ENCODE measurements at places on chromosomes 6 and 20. TPM values are rescaled to one million over a fixed set of nuclear protein-coding genes. Genes with fewer than 3 reads are reported as not detected.
A peak's percentile ranks its signal among the peaks of the same experiment; 100 is the strongest.

EYS gene
- not detected for total RNA-seq

ABHD16A gene
- 26.1 TPM for total RNA-seq

DSP gene
- total RNA-seq = 278 TPM

TBX18 gene
- 5.2 TPM for total RNA-seq

SPEF1 gene
- total RNA-seq = not detected

ADAM33 gene
- total RNA-seq = 3.0 TPM

KHDC1 gene
- 0.25 TPM for total RNA-seq

HTR1E gene
- total RNA-seq = not detected

SAMD10 gene
- 3.9 TPM for total RNA-seq

GRCh38 chr6:137402143-137402680, 92.0 kb downstream of the OLIG3 start:
- H3K27me3 ChIP-seq = no peaks in the 10 kb centered on the region
- H3K4me3 ChIP-seq = no peak overlapping the region
- H3K27ac ChIP-seq = no peak overlapping the region
- DNase-seq = no peak
- H3K4me1 ChIP-seq = no peaks in the 10 kb centered on the region

GRCh38 chr6:131914234-131914633, 36.9 kb downstream of the CCN2 start:
- no peaks in the 10 kb centered on the region for H3K36me3 ChIP-seq
- no peak overlapping the region for H3K27ac ChIP-seq
- H3K4me3 ChIP-seq = no peak overlapping the region

DNA sequence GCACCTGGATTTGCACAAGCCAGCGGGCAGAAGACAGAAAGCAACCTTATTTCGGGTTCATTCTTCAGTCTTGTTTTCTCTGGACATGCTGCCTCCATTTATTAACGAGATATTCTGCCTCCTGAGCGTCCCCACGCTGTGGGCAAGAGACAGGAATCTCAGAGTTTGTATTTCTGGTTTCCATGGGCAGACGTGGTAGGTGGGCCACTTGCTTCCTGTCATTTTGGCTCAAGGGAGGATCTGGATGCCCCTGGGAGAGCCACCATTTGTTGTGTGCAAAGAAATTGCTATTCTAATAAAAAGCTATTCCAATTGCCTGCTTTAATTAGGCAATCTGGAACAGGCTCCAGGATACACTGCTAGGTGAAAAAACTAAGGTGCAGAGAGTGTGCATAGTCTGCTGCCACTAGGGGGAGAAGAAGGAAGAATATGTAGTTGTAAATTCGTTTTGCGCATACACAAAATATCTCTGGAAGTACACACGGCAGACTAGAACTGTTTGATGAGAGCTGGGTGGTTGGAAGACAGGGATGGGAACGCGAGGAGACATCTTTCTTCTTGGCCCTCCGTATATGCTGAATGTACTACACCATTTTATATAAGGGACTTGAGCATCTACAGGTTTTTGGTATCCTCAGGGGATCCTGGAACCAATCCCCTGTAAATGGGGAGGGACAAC, 30.1 kb upstream of the SLC16A10 start:
- no peak for DNase-seq
- H3K4me3 ChIP-seq = no peak overlapping the region
- no peak overlapping the region for H3K27ac ChIP-seq
- H3K36me3 ChIP-seq = no peaks in the 10 kb centered on the region
- no peaks in the 10 kb centered on the region for H3K27me3 ChIP-seq

DNA sequence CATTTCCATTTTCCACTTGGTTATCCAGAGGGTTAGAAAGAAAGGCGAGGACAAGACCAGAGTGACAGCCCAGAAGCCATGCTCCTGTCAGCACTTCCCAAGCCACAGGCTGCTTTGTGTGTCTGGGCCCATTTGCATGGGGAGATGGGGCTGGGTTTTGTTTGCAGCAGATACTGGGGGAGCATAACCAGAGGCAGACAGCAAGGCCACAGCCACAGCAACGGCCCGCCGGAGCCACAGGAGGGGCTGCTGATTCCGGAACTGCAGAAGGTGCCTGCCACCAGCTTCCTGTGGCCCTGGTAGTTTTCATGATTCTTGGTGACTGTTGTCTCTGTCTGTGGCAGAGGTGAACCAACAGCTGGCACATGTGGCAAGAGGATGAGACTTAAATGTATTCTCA, 106.6 kb downstream of the DLL1 start:
- no peaks in the 10 kb centered on the region for H3K36me3 ChIP-seq
- no peaks in the 10 kb centered on the region for H3K27me3 ChIP-seq
- H3K4me1 ChIP-seq = no peaks in the 10 kb centered on the region
- H3K4me3 ChIP-seq = no peak overlapping the region
- no peak for DNase-seq

GRCh38 chr6:32244946-32245398, 21.1 kb upstream of the NOTCH4 start:
- DNase-seq = peak; percentile 88
- peak overlapping the region; percentile 34 for H3K27ac ChIP-seq
- no peaks in the 10 kb centered on the region for H3K27me3 ChIP-seq
- H3K4me1 ChIP-seq = peaks cover 7% of the 10 kb centered on the region

GRCh38 chr6:41049521-41049920, 3.5 kb upstream of the APOBEC2 start:
- peaks cover 13% of the 10 kb centered on the region for H3K4me1 ChIP-seq
- no peak for DNase-seq
- H3K27ac ChIP-seq = peak overlapping the region; percentile 31

- DNase-seq = no peak
- peaks cover 22% of the 10 kb centered on the region for H3K27me3 ChIP-seq
- H3K27ac ChIP-seq = no peak overlapping the region
These were observed 2.2 kb upstream of the TUBB2B start for GRCh38 chr6:3229566-3230178.

GRCh38 chr6:131331873-131332781, 196.9 kb downstream of the AKAP7 start:
- H3K4me3 ChIP-seq = no peak overlapping the region
- H3K36me3 ChIP-seq = no peaks in the 10 kb centered on the region
- no peaks in the 10 kb centered on the region for H3K27me3 ChIP-seq

GRCh38 chr6:36649701-36650484, 28.6 kb upstream of the CDKN1A start:
- no peaks in the 10 kb centered on the region for H3K27me3 ChIP-seq
- H3K4me1 ChIP-seq = no peaks in the 10 kb centered on the region
- H3K27ac ChIP-seq = no peak overlapping the region
- H3K4me3 ChIP-seq = no peak overlapping the region
- no peaks in the 10 kb centered on the region for H3K36me3 ChIP-seq

GRCh38 chr6:89032599-89032998, 48.0 kb upstream of the PNRC1 start:
- no peaks in the 10 kb centered on the region for H3K36me3 ChIP-seq
- H3K27me3 ChIP-seq = no peaks in the 10 kb centered on the region
- H3K27ac ChIP-seq = no peak overlapping the region

GRCh38 chr6:158038291-158039177, 56.9 kb downstream of the SYNJ2 start:
- H3K4me3 ChIP-seq = no peak overlapping the region
- peak; percentile 24 for DNase-seq
- H3K27ac ChIP-seq = peak overlapping the region; percentile 63
- peaks cover 52% of the 10 kb centered on the region for H3K4me1 ChIP-seq
- no peaks in the 10 kb centered on the region for H3K27me3 ChIP-seq

DNA sequence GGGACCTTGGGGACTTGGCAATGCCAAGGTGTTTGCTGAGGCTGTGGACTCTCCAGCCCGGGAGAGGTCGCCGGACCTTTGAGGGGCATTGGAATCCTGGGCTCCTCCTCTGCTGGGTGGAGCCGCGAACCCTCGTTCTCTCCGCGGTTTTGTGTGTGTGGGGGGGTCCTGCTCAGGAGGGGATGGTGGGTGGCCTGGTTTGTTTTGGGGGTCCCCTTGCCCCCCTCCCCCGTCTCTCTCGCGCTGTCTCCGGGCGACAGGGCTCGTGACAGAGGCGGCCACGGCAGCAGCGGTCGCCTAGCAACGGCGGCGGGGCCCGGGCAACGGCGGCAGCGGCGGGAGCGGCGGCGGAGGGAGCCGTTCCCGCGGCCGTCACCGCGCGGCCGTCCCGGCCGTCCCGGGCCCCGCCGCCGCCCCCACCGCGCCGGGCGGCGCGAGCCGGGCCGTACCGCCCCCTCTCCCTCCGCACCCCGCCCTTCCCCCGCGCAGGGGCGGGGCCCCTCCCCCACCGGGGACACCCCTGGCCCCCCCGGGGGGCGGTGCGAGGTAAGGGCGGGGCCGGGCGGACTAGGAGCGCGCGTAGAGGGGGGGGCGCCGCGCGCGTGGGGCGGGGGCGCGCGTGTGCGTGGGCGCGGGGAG, 7.8 kb downstream of the SYNGAP1 start:
- peak; percentile 59 for DNase-seq
- peaks cover 63% of the 10 kb centered on the region for H3K4me1 ChIP-seq
- no peaks in the 10 kb centered on the region for H3K27me3 ChIP-seq
- peak overlapping the region; percentile 98 for H3K27ac ChIP-seq
- H3K4me3 ChIP-seq = peak overlapping the region; percentile 75

DNA sequence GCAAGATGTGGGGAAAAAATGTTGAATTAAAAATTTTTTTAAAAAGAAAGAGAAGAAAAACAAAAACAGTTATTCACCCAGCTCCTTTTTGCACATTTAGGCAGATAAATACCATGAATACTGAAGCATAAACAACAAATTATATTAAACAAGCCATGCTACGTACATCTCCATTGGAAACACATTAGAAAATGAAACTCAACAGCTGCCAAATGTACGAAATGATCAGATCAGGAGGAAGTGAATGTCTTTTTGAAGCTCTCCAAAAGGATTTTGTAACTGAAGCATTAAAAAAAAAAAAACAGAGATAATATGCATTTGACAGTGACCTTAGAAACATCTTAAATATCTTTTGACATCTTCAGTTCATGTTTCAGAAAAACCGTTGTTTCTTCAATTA, 56.7 kb downstream of the CD83 start:
- no peaks in the 10 kb centered on the region for H3K36me3 ChIP-seq
- no peak overlapping the region for H3K4me3 ChIP-seq
- no peaks in the 10 kb centered on the region for H3K27me3 ChIP-seq
- H3K4me1 ChIP-seq = no peaks in the 10 kb centered on the region

GRCh38 chr6:128259730-128260685, 260.4 kb downstream of the PTPRK start:
- H3K27me3 ChIP-seq = no peaks in the 10 kb centered on the region
- H3K4me1 ChIP-seq = no peaks in the 10 kb centered on the region
- DNase-seq = no peak
- H3K4me3 ChIP-seq = no peak overlapping the region

- H3K36me3 ChIP-seq = no peaks in the 10 kb centered on the region
- no peak overlapping the region for H3K4me3 ChIP-seq
- peaks cover 15% of the 10 kb centered on the region for H3K27me3 ChIP-seq
These were observed 26.1 kb downstream of the ZNF311 start for GRCh38 chr6:28978959-28979561.

- no peak overlapping the region for H3K4me3 ChIP-seq
- no peaks in the 10 kb centered on the region for H3K36me3 ChIP-seq
- DNase-seq = no peak
- peaks cover 53% of the 10 kb centered on the region for H3K4me1 ChIP-seq
- H3K27me3 ChIP-seq = no peaks in the 10 kb centered on the region
- no peak overlapping the region for H3K27ac ChIP-seq
These were observed 13.5 kb downstream of the NCOA7 start for GRCh38 chr6:125804264-125804663.

- no peak for DNase-seq
- no peaks in the 10 kb centered on the region for H3K36me3 ChIP-seq
- H3K4me3 ChIP-seq = no peak overlapping the region
- H3K27ac ChIP-seq = no peak overlapping the region
- H3K27me3 ChIP-seq = no peaks in the 10 kb centered on the region
These were observed 1239.3 kb upstream of the MAP3K7 start for GRCh38 chr6:91826128-91826527.

DNA sequence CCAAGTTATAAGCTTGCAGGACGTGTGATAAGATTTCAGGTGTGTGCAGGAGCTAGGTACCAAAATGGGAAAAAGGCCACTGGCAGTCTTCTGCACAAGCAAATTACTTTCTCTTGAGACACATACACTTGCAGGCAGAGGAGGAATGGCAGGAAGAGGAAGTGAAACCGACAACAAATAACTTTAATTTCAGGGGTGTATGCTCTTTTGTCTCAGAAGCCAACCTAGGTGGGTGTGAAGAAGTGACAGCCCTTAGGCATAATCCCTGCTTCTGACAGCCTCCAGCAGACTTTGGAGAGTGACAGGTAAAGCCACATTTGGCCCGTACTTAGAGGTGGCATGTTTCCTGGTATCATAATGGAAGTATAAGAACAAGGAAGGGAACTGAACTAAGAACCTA, 118.8 kb upstream of the TRAF3IP2 start:
- peak overlapping the region; percentile 16 for H3K27ac ChIP-seq
- H3K4me1 ChIP-seq = peaks cover 31% of the 10 kb centered on the region
- peaks cover 2% of the 10 kb centered on the region for H3K36me3 ChIP-seq
- no peaks in the 10 kb centered on the region for H3K27me3 ChIP-seq

DNA sequence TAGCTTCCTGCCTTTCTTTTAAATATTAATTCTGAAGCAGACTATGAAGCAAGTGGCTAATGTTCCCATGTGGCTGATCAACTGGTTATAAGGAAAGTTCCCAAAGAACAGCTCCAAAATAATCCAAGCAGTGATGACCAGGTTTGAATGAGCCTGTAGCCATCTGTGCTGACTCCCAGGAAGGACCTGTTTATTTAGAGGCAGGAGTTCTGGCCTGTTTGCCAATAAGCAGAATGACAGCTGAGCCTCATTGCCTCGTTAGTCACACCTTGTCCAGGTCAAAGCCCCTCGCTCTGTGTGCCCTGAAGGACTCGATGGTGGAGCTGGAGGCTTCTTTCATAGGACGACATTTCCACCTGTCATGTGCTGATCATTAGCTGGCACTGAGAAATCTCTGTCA, 97.4 kb downstream of the TMEM170B start:
- no peaks in the 10 kb centered on the region for H3K36me3 ChIP-seq
- H3K27ac ChIP-seq = no peak overlapping the region
- DNase-seq = no peak

DNA sequence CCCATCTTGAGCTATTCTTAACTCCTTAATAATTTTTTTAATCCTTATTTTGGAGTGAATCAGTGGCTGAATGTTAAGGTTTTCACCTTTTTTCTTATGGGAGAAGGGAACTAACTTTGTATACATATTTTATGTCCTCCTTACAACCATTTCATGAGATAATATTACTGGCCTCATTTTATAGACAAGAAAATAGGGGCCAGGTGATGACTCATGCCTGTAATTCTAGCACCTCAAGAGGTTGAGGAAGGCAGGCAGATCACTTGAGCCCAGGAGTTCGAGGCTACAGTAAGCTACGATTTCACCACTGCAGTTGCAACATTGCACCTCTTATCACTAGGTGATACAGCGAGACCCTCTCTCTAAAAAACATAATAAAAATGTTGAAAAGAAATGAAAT, 128.7 kb downstream of the TMEM242 start:
- H3K4me3 ChIP-seq = no peak overlapping the region
- peaks cover 25% of the 10 kb centered on the region for H3K36me3 ChIP-seq
- H3K27ac ChIP-seq = no peak overlapping the region
- no peaks in the 10 kb centered on the region for H3K27me3 ChIP-seq
- no peak for DNase-seq
- H3K4me1 ChIP-seq = no peaks in the 10 kb centered on the region

Measured in heart left ventricle (tissue), 16 donors.